ENCODE measurements at places on chromosomes 4 and X.

DNA sequence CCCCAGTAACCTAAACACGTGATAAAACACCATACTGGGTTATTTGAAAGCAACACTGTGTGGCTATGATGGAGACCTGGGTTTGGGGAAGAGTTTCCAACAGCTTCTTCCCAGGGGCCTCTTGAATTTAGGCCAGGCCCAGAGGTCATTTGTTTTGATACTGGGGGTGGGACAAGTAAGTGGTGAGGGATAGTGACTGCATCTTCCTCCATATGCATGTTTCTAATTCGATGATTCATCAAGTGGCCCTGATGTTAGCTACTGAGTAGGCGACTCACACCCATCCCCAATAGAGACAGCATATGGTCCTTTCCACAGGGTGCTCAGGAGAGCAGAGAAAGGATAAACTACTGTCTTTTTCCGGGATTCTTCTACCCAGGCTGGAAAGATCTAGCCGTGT is 2.7 kb downstream of the NDP start:
- DNase-seq = no peak

GRCh38 chr4:3369781-3370674 is 71.7 kb upstream of the HGFAC start:
- no peak for DNase-seq

DNA sequence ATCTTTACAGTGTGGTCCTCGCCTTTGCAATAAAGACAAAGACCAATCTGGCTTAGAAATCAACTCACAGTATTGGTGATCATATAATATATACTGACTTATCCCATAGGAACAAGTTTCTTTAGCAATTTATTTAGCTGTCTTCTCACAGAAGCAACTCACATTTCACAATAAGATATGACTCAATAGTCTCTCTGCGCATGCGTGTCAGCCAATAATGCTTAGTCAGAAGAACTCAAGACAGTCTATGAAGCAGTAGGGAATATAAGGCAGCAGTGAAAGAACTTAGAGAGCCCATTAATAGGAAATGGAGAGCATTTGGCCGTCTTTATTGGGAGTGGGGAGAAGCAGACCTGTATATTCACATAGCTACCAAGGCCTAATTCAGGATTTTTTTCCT is 216.7 kb downstream of the IL13RA2 start:
- no peak for DNase-seq

DNA sequence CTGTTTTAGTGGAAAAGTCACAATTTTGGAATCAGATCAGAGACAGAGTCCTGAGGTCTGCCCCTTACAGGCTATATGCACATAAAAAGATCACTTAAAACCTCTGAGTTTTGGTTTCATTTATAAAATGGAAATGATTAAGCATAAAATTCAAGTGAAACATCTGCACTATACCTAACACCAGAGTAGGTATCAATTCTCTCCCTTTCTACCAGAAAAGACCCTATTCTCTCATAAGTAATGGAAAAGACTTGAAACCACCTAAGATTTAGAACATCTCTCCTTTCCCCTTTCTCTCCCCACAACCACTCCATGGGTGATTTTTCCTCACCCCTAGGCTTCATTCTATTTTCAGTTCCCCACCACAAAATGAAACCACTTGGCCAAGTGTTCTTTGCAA is 907 bp downstream of the LHFPL1 start:
- no peak for DNase-seq

DNA sequence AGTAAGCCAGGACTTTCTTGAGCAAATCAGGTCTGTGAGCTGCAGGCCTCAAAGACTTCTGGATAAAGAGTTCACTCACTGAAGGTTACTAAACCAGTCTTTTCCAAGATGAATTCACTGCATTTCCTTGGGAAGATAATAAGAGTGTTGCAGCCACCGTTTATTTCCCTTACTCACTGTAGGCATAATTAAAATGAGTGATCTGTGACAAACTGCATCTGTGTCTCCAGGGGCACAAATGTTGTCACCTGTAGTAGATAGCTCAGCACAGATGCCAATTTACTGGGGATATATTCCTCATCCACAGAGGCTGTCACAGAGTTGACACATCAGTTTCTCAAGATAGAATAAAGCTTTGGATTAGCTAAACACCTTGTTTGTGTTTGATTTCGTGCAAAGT is 580.2 kb downstream of the SPRY1 start:
- DNase-seq = no peak

- DNase-seq = no peak
Observed at GRCh38 chr4:3773552-3774001, 7.4 kb downstream of the ADRA2C start.

GRCh38 chrX:27186671-27187070 is 276.5 kb downstream of the PPP4R3C start:
- no peak for DNase-seq

DNA sequence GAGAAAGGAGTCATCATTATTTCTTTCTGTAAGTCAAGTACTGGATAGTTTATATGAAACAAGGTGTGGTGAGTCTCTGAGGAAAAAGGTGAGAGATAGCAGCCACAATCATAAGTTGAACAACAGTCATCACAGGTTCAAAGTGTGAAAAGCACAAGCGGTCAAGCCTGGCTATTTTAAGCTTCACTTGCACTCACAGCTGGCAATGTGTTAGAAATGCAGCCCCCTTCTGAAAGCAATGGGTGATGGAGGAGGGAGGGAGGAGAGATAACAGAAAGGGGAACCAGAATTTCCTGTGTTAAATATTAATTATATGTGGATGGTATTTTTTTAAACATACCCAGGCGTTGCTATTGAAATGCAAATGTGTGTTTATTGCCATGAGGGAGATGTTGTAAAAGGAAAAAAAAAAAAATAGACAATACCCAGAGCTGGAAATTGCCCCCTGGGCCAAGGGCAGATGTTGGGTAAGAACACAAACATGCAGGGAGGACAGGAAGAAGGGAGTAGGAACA is 26.9 kb upstream of the BMP3 start:
- no peak for DNase-seq

- no peak for DNase-seq
Observed at GRCh38 chrX:110430293-110431076, 71.8 kb downstream of the RTL9 start.

GRCh38 chr4:17060230-17060629 is 161.8 kb upstream of the LDB2 start:
- DNase-seq = no peak

- no peak for DNase-seq
Observed at GRCh38 chr4:22873899-22874298, 181.2 kb downstream of the GBA3 start.

Measured in stimulated activated CD4-positive, alpha-beta T cell treated with anti-CD3 and anti-CD28 coated beads, Interleukin-4, amount 100 ng/mL, for 1 hour (primary cell).